HFFc6 (cell line): ENCODE measurements at places on chromosomes 12 and 14. TPM values are rescaled to one million over a fixed set of nuclear protein-coding genes. Genes with fewer than 3 reads are reported as not detected.
A peak's percentile ranks its signal among the peaks of the same experiment; 100 is the strongest.

Gene GPRC5A
- 193 to 302 TPM (median 194 TPM) in 3 replicates for total RNA-seq

Gene KRT73
- total RNA-seq: not detected in 3 replicates

DNA sequence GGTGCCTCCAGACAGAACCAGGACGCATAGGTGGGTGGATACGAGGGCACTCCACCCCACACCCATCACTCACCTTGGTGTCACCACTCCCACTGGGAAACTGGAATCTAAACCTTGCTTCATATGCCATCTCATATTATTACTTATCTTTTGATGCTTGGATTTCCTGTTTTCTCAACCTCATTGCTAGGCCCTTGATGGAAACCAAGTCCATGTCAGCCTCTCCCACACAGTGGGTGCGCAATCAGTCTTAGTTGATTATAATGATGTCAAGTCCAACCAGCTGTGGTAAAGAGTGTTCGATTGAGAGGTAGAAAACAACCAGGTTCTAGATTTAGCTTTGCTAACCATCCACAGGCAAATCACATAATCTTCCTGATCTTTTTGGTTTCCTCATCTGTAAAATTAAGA, 584 bp upstream of the DDHD1 start:
- no peak for DNase-seq

Gene KCNA1
- total RNA-seq: not detected in 3 replicates

GRCh38 chr12:101648195-101648594, 49.2 kb upstream of the CHPT1 start:
- DNase-seq: no peak

Gene PNP
- total RNA-seq: 18.1 and 24.0 TPM in 2 replicates

- peak; percentile 59 for DNase-seq
These were observed 172.8 kb upstream of the DCN start for GRCh38 chr12:91355150-91356006.

DNA sequence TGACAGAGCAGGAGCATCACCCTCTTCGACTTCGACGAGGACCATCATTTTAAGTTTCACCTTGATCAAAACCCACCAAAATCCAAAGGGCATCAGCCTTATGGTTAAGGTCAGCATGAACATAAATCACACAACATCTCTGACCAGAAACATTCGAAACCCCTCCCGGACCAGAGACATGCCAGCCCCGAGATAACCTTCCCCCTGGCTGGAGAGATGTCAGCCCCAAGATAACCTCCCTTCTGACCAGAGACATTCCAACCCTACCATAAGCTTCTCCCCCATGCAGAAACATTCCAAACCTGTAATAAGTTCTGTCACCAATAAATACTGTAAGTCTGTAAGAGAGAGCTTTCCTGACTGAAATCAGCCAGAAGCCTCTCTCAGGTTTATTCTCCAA, 6.3 kb downstream of the PCNX4 start:
- DNase-seq: no peak

DNA sequence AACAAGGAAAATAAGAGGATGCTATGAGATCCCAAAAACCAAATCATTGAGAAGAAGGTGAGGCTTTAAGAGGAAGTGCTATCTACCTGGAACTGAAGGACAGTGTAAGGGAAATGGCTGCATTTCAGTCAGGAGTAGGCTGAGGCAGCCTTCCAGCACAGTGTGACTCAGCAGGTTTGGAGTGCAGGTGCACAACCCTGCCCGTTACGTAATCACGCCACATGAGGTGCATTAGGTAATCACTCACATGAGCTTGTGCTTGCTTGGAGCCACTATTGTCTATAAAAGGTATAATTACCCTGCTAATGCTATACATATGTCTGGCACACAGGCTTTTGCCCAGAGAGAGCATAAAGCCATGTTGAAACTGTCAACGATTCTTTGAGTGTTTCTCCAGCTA, 74.9 kb downstream of the DIO2 start:
- DNase-seq: no peak

Gene FSCB
- total RNA-seq: not detected in 3 replicates

Gene DCN
- total RNA-seq: 19.4 to 47.6 TPM (median 20.4 TPM) in 3 replicates

GRCh38 chr12:52236386-52237050, 3.5 kb downstream of the KRT7 start:
- DNase-seq: no peak

DNA sequence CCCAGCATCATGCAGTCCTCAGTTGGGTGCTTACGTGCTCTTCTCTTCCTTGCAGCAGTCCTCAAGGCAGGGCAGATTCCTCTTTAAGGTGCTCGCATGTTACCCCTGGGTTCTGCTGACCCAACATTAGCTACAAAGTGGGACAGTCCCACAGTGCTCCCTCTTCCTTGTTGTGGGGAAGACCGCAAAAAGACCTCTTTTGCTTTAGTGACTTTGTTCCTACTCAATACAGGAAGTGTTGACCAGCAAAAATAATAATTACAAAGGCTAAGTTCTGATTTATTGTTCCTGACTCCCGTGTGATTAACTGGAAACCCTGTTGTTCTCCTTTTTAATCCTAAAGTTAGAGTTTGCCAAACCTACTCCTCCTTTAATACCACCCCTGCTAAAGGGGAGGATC, 13.7 kb downstream of the PIGH start:
- no peak for DNase-seq

GRCh38 chr12:108232565-108232964, 103.5 kb downstream of the WSCD2 start:
- no peak for DNase-seq

DNA sequence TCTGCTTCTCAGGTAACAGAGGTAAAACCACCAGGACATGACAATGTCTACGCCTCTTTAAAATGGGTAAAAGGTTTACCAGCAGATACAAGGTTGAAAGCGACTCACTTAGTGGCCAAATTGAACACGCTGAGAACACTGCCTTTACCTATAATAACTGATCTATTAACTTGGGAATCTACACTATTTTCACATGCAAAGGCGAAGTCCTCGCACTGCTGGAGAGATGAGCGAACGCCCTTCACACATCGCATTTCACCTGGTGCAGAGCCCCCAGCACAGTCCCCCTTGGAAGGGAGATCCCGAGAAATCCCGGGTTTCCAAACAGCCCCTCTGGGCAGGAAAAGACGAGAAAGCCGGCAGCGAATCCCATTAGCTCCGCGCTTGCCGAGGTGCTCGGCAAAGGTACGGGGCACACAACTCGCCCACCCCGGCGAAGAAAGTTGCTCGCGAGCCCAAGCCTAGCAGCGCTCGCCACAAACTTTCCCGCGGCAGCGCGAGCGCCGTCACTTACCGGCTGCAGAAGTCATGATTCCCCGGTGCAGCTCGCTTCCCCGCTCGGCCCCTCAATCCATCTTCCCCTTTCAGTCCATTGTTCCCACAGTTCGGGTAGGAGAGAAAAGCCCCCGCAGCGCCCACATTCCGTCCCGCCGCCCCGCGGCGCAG, 423 bp downstream of the FGD6 start:
- no peak for DNase-seq

Gene SLC22A17
- total RNA-seq: 11.7 to 13.8 TPM (median 12.9 TPM) in 3 replicates

- no peak for DNase-seq
These were observed 54.4 kb downstream of the ANAPC7 start for GRCh38 chr12:110349096-110349495.
